Esophagus mucosa (tissue), 1 donor: ENCODE measurements at places on chromosomes 6 and 20. TPM values are rescaled to one million over a fixed set of nuclear protein-coding genes. Genes with fewer than 3 reads are reported as not detected.

DNA sequence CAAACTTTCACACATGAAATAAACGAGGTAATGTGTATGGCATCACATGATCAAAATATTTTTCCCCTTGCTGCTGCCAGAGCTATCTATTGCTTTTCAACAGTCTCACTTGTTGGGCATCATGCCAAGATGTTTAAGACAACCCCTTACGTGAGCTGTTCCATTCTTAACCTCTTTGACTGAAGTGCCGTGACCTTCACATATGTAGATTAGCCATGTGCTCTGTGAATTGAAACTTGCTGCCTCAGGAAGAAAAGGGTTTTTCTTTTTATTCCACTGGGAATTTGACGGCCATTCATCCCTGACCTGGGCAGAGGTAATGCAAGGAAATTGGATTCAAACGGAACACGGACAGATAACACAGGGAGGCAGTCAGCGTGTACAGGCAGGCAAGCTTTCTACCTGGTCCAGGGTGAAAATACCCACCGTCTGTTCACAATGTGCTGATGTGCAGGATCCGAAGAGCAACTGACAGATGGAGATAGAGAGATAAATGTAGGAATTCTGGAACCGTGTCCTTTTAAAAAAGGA is 14.2 kb downstream of the ARID1B start:
- peak; percentile 65 for ATAC-seq

- ATAC-seq: no peak
Measured at GRCh38 chr6:90508753-90509152, 78.1 kb downstream of the MAP3K7 start.

DNA sequence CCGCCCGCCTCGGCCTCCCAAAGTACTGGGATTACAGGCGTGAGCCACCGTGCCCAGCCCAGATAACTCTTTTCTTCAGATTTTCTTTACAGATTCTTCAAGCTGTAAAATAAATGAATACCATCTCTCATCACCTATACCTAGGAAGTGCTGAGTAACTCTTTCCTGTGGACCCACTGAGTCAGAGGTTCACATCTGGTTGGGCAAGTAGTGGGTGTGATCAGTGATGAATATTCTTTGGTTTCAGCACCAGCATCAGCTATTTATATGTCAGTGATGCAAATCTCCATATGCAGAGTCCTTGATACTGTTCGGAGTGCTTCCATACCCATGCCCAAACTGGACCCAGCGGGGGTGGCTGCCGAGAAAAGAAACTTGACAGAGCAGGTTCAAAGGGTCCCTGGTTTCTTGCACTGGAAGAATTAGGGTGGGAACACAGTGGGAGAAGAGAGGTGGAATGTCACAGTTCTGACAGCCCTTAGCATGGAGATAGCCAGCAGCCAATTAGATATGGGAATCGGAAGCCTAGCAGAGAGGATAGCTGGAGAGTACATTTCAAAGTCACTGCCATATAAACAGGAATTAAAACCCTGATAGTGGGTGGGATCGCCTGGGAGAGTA is 64.9 kb upstream of the DDR1 start:
- peak; percentile 88 for ATAC-seq

DNA sequence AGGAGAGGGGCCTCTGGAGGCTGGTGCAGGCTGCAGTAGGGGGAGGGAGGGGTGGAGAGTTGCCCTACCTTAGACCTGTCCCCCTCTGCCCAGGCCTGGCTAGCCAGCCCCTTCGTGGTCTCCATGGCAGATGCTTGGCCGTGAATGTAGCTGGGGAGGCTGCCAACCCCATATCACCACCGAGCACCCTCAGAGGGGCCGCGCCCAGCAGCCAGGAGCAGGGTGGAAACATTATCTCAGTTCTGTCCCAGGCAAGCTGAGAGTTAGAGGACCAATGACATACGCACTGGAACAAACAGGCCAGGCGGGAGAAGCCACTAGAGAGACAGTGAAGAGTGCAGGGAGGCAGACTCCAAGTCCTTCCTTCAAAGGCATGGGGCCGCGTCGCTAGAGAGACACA is 66.5 kb downstream of the LRFN2 start:
- ATAC-seq: no peak

The NFATC2 gene
- 0.76 TPM for total RNA-seq

The NT5E gene
- total RNA-seq: 4.1 TPM

The SLC17A1 gene
- not detected for total RNA-seq
